ENCODE measurements at places on chromosomes 12 and 14.
A peak's percentile ranks its signal among the peaks of the same experiment; 100 is the strongest.

DNA sequence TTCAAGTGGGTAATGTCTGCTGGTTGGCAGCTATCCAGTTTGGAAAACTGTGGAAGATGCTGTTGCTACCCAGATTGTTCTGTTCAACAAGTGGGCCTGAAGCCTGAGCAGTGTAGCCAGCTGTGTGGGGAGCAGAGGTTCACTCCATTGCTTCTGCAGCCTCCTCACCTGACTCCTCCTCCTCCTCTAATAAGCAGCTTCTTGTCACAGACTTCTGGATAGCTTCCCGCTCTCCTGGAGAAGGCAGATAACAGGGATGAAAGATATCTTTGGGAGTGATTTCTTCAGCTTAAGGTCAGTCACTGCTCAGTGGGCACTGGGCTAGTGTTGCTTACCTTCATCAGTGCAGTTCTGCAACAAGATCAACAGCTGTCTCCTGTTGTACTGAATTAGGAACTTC, 2.0 kb downstream of the POP5 start:
- DNase-seq: no peak
- H3K4me3 ChIP-seq: no peak overlapping the region
- no peaks in the 10 kb centered on the region for H3K27me3 ChIP-seq
- H3K4me1 ChIP-seq: peaks cover 13% of the 10 kb centered on the region
- peaks cover 55% of the 10 kb centered on the region for H3K36me3 ChIP-seq

DNA sequence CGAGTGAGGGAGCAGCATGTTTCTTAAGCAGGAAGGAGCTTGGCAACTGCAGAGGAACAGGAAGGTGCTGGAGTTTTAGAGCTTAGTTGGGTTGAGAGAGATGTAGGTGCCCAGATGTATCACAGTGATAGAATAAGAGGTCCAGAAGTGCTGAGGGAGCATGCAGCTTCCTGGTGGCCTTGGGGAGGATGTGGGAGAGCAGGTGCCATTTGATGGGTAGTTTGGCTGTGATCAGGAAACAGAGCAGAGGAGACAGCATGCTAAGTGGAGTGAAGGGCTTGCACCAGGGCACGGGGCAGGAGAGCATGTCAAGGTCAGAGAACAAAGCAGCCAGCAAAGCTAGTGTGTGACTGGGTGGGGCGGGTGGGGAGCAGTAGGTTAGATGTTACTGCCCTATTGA, 74.8 kb downstream of the PAPOLA start:
- no peaks in the 10 kb centered on the region for H3K36me3 ChIP-seq
- H3K4me3 ChIP-seq: no peak overlapping the region
- DNase-seq: no peak
- H3K27me3 ChIP-seq: no peaks in the 10 kb centered on the region
- no peaks in the 10 kb centered on the region for H3K4me1 ChIP-seq

DNA sequence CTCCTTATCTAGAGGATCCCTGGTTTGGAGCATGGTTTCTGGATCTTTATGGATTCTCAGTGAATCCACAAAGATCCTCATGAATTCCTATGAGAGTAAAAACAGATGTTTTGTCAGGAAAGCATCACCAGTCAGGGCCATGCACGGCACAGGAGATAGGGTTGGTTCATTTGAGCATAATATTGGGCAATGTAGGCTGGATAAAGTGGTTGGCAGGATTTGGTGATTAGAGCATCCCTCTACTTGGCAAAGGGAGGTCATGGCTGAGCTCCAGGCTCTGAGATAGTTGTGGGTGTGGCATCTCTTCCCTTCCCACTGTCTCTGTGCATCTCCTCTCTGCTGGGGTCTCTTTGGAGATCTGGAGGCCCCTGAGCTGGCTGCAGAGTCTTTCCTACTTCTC, 149.8 kb downstream of the DACT1 start:
- H3K27me3 ChIP-seq: no peaks in the 10 kb centered on the region
- H3K36me3 ChIP-seq: no peaks in the 10 kb centered on the region
- no peak overlapping the region for H3K4me3 ChIP-seq
- H3K27ac ChIP-seq: no peak overlapping the region

GRCh38 chr14:105283899-105284298, 16.9 kb downstream of the BRF1 start:
- no peak overlapping the region for H3K4me3 ChIP-seq
- DNase-seq: no peak
- H3K36me3 ChIP-seq: peaks cover 3% of the 10 kb centered on the region

DNA sequence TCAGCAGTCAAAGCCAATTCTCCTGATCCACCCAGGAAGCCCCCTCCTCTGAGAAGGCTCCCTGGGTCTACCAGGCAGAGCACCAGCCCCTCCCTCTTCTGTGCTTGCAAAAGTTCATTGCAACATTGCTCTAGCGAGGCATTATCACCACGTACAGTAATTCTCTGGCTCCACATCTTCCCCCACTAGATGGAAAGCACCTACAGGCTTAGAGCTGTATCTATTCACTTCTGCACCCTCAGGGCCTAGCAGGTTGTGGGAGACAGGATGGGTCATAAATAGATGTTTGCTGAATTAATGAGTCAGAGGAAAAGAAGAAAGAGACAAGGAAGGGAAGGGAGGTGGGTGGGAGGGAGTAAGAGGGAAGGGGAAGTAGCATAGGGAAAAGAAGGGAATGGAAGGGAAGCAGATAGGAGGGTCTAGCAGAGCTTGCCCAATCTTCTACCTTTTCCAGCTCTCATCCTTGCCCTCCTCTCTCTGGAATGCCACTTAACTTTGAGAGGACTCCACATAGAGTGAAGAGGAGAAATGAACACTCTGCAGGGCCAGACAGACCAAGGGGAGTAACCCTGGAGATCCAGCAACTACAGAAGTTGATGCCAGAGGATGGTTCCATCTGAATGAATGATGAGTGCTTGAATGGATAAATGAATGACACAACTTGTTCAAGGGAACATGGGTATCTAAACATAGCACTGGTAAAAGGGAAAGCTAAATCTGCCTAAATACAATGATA, 42.0 kb upstream of the NT5DC3 start:
- no peak overlapping the region for H3K27ac ChIP-seq
- H3K36me3 ChIP-seq: no peaks in the 10 kb centered on the region
- H3K4me3 ChIP-seq: no peak overlapping the region
- DNase-seq: no peak

GRCh38 chr14:44736326-44736725, 225.4 kb downstream of the KLHL28 start:
- H3K27me3 ChIP-seq: no peaks in the 10 kb centered on the region
- DNase-seq: no peak
- no peaks in the 10 kb centered on the region for H3K4me1 ChIP-seq
- H3K36me3 ChIP-seq: no peaks in the 10 kb centered on the region
- no peak overlapping the region for H3K27ac ChIP-seq

GRCh38 chr12:109932878-109933503, 32.9 kb downstream of the TCHP start:
- H3K27me3 ChIP-seq: no peaks in the 10 kb centered on the region
- H3K36me3 ChIP-seq: peaks cover 69% of the 10 kb centered on the region
- DNase-seq: no peak
- H3K27ac ChIP-seq: no peak overlapping the region
- no peaks in the 10 kb centered on the region for H3K4me1 ChIP-seq
- no peak overlapping the region for H3K4me3 ChIP-seq

DNA sequence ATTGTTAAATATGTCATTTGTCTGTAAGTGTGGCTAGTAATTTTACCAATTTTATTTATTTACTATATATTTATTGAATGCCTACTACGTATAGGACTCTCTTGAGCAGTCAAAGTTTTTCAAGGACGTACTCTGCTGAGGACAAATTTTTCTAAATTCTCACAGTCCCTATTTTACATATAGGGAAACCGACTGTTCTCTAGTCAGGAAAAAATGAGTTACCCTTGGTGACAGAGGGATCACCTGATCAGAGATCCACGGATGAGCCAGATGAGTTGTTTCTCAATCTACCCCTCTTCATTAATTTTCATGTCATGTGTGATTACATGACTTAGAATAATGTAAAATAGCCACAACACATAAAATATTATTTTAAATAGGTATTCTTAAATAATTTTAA, 96.2 kb upstream of the SLC38A2 start:
- no peak overlapping the region for H3K4me3 ChIP-seq
- peak overlapping the region; percentile 11 for H3K27ac ChIP-seq
- peaks cover 36% of the 10 kb centered on the region for H3K4me1 ChIP-seq
- no peak for DNase-seq
- H3K36me3 ChIP-seq: no peaks in the 10 kb centered on the region
- no peaks in the 10 kb centered on the region for H3K27me3 ChIP-seq

DNA sequence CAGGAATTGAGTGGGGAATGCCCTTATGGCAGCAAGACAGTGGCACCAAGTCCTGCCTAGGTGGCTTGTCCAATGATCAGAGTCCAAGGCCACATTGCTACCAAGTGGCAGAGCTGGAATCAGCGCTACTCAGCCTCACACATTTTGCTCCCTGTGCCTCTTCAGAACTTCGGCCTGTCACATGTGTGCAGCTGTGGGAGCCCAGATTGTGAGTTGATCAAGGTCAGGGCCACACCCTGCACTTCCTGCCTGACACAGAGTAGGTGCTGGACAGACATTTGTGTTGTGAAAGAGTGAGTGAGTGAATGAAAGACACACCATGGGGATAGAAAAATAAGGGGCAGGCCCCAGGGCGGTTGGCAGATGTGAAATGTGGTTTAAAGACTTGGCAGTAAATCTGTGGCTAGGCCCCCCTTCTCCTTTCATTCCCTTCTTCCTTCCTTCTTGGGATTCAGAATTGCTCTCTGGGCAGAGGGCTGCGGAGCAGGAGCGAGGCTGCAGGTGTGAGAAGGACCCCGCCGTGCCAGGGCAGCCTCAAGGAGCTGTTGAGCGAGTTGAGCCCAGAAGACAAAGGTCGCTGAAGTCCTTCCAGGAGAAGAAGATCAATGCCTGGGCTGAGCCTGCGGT, 83.5 kb downstream of the SLC25A47 start:
- no peak overlapping the region for H3K4me3 ChIP-seq
- no peak overlapping the region for H3K27ac ChIP-seq
- no peaks in the 10 kb centered on the region for H3K27me3 ChIP-seq

DNA sequence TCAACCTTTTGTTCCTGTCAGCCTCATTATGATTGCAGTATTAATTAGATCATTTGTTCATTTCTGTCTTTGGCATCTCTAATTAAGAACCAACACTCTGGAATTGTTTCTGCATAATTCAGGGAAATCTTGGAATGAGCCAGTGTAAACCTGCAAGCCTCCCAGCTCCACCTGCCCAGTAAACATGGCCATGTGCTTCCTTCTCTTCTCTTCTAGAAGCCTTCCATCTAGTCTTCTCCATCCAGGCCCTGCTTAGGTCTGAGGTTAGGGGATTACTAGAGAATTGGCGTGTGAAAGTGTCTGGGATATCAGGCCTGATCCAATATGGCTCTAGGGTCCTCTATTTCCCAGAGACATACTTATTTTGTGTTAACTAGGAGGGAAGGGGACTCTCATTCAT, 528.0 kb downstream of the AACS start:
- H3K36me3 ChIP-seq: no peaks in the 10 kb centered on the region
- H3K27ac ChIP-seq: no peak overlapping the region
- H3K4me1 ChIP-seq: no peaks in the 10 kb centered on the region
- no peak overlapping the region for H3K4me3 ChIP-seq
- no peak for DNase-seq

- peak overlapping the region; percentile 74 for H3K4me3 ChIP-seq
- peaks cover 19% of the 10 kb centered on the region for H3K4me1 ChIP-seq
- H3K27ac ChIP-seq: peak overlapping the region; percentile 100
- H3K27me3 ChIP-seq: no peaks in the 10 kb centered on the region
These were observed 1.4 kb downstream of the MDM2 start for GRCh38 chr12:68809190-68810026.

DNA sequence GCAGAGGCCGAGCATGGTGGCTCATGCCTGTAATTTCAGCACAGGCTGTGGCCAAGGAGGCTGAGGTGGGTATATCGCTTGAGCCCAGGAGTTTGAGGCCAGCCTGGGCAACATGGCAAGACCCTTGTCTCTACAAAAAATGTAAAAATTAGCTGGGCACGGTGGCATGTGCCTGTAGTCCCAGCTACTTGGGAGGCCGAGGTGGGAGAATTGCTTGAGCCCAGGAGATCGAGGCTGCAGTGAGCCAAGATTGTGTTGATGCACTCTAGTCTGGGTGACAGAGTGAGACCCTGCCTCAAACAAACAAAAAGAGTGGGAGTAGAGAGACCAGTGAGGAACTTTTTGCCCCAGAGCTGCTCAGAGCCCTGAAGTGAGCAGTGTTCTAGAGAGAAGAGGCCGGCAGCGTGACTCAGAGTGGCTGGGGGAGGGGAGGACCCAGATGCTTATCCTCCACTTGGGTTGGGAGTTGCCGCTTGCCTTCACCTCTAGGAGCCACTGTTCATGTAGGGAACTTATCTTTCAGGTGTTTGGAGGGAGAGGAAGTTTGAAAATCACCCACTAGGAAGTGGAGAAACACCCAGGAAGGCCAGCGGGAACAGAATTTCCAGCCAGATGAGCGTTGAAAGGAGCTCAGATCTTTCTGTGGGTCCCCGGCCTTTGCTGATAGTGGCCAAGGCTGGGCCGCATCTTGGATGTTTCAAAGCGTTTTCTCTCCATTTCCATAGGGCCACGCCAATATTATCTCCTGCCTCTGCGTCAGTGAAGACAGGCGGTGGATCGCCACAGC, 15.3 kb downstream of the CFAP251 start:
- no peak overlapping the region for H3K4me3 ChIP-seq
- H3K36me3 ChIP-seq: no peaks in the 10 kb centered on the region
- no peaks in the 10 kb centered on the region for H3K4me1 ChIP-seq
- DNase-seq: no peak

GRCh38 chr12:51247523-51248206, 9.0 kb downstream of the DAZAP2 start:
- H3K4me1 ChIP-seq: no peaks in the 10 kb centered on the region
- no peaks in the 10 kb centered on the region for H3K27me3 ChIP-seq
- H3K4me3 ChIP-seq: no peak overlapping the region
- no peak for DNase-seq
- H3K36me3 ChIP-seq: peaks cover 20% of the 10 kb centered on the region

- no peaks in the 10 kb centered on the region for H3K4me1 ChIP-seq
- no peak overlapping the region for H3K27ac ChIP-seq
- no peaks in the 10 kb centered on the region for H3K36me3 ChIP-seq
- H3K27me3 ChIP-seq: no peaks in the 10 kb centered on the region
- no peak overlapping the region for H3K4me3 ChIP-seq
These were observed 227.9 kb downstream of the KTN1 start for GRCh38 chr14:55807881-55808379.

- H3K27ac ChIP-seq: no peak overlapping the region
- no peaks in the 10 kb centered on the region for H3K36me3 ChIP-seq
- DNase-seq: no peak
- H3K4me1 ChIP-seq: peaks cover 30% of the 10 kb centered on the region
- no peaks in the 10 kb centered on the region for H3K27me3 ChIP-seq
These were observed 4.3 kb upstream of the ASCL1 start for GRCh38 chr12:102953221-102953620.

DNA sequence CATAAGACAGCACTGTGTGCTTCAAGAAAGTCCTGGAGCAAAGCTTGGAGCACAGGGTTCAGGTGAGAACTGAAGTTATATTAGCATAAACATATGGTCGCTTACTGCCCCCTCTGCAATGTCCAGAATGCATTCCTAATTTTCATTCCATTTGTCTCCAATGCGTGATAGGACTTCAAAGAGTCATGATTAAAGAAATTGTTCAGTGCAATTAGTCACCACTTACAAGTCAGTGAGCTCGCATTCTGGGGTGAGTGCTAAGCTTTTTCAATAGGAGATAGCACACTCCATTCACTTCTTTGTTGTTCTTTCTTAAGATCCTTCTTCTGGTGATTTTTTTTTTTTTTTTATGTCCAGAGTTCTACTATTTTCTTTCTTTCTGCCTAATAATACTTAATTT, 398.4 kb downstream of the SYT1 start:
- H3K27ac ChIP-seq: no peak overlapping the region
- H3K27me3 ChIP-seq: no peaks in the 10 kb centered on the region
- H3K36me3 ChIP-seq: no peaks in the 10 kb centered on the region
- H3K4me3 ChIP-seq: no peak overlapping the region
- no peak for DNase-seq
